ENCODE measurements at places on chromosomes 7 and 10. TPM values are rescaled to one million over a fixed set of nuclear protein-coding genes. Genes with fewer than 3 reads are reported as not detected.

- no peaks in the 10 kb centered on the region for H3K4me1 ChIP-seq
- H3K27me3 ChIP-seq, result no peaks in the 10 kb centered on the region
- no peak for DNase-seq
- H3K36me3 ChIP-seq, result peaks cover 5% of the 10 kb centered on the region
Measured at GRCh38 chr7:150415161-150416153, 35.0 kb upstream of the GIMAP8 start.

Gene NPC1L1
- 0.19 TPM for total RNA-seq

GRCh38 chr10:37495415-37495814, 362.0 kb downstream of the ZNF248 start:
- H3K4me3 ChIP-seq, result no peak overlapping the region
- no peak overlapping the region for H3K27ac ChIP-seq
- DNase-seq, result no peak
- no peaks in the 10 kb centered on the region for H3K36me3 ChIP-seq
- H3K4me1 ChIP-seq, result no peaks in the 10 kb centered on the region

- H3K27ac ChIP-seq, result no peak overlapping the region
- DNase-seq, result no peak
- no peaks in the 10 kb centered on the region for H3K36me3 ChIP-seq
- no peaks in the 10 kb centered on the region for H3K27me3 ChIP-seq
- no peak overlapping the region for H3K4me3 ChIP-seq
- peaks cover 5% of the 10 kb centered on the region for H3K4me1 ChIP-seq
Measured at GRCh38 chr10:10110844-10111490, 906.7 kb upstream of the CELF2 start.

Gene HOXA3
- not detected for total RNA-seq

- H3K36me3 ChIP-seq, result no peaks in the 10 kb centered on the region
- H3K4me1 ChIP-seq, result peaks cover 46% of the 10 kb centered on the region
- H3K4me3 ChIP-seq, result no peak overlapping the region
- H3K27me3 ChIP-seq, result no peaks in the 10 kb centered on the region
Measured at GRCh38 chr7:141691961-141692360, 10.0 kb downstream of the DENND11 start.

Gene MMS19
- total RNA-seq, result 42.7 TPM

- H3K36me3 ChIP-seq, result no peaks in the 10 kb centered on the region
- H3K27me3 ChIP-seq, result no peaks in the 10 kb centered on the region
- H3K4me1 ChIP-seq, result peaks cover 18% of the 10 kb centered on the region
- no peak for DNase-seq
- no peak overlapping the region for H3K27ac ChIP-seq
- H3K4me3 ChIP-seq, result no peak overlapping the region
Measured at GRCh38 chr7:43692582-43693373, 36.5 kb downstream of the COA1 start.

Gene NPSR1
- total RNA-seq, result not detected

- peak overlapping the region; percentile 76 for H3K27ac ChIP-seq
- H3K4me3 ChIP-seq, result peak overlapping the region; percentile 48
- H3K4me1 ChIP-seq, result peaks cover 59% of the 10 kb centered on the region
- no peak for DNase-seq
- no peaks in the 10 kb centered on the region for H3K27me3 ChIP-seq
Measured at GRCh38 chr10:18400201-18400905, 251.0 kb downstream of the NSUN6 start.

- H3K27ac ChIP-seq, result peak overlapping the region; percentile 25
- H3K4me3 ChIP-seq, result no peak overlapping the region
- no peak for DNase-seq
- H3K36me3 ChIP-seq, result no peaks in the 10 kb centered on the region
Measured at GRCh38 chr7:112223310-112223709, 16.8 kb downstream of the ZNF277 start.

GRCh38 chr10:114181971-114182370, 2.8 kb downstream of the TDRD1 start:
- H3K27ac ChIP-seq, result peak overlapping the region; percentile 66
- H3K27me3 ChIP-seq, result no peaks in the 10 kb centered on the region
- H3K4me3 ChIP-seq, result peak overlapping the region; percentile 43
- H3K4me1 ChIP-seq, result peaks cover 11% of the 10 kb centered on the region

- no peak overlapping the region for H3K27ac ChIP-seq
- H3K36me3 ChIP-seq, result no peaks in the 10 kb centered on the region
- H3K4me3 ChIP-seq, result no peak overlapping the region
- peaks cover 47% of the 10 kb centered on the region for H3K4me1 ChIP-seq
- H3K27me3 ChIP-seq, result no peaks in the 10 kb centered on the region
Measured at GRCh38 chr7:123752534-123752933, 3.7 kb upstream of the WASL start.

- peak overlapping the region; percentile 88 for H3K27ac ChIP-seq
- H3K27me3 ChIP-seq, result no peaks in the 10 kb centered on the region
- no peaks in the 10 kb centered on the region for H3K36me3 ChIP-seq
- H3K4me1 ChIP-seq, result peaks cover 33% of the 10 kb centered on the region
Measured at GRCh38 chr10:30583778-30584415, 45.7 kb downstream of the LYZL2 start.

GRCh38 chr10:127974911-127975310, 68.0 kb downstream of the PTPRE start:
- DNase-seq, result no peak
- no peaks in the 10 kb centered on the region for H3K36me3 ChIP-seq
- peaks cover 53% of the 10 kb centered on the region for H3K4me1 ChIP-seq
- H3K27ac ChIP-seq, result no peak overlapping the region

Gene ATOH7
- not detected for total RNA-seq

Gene ANKRD26
- total RNA-seq, result 14.0 TPM

Gene OR2F2
- not detected for total RNA-seq

- H3K27ac ChIP-seq, result no peak overlapping the region
- H3K4me3 ChIP-seq, result no peak overlapping the region
- H3K36me3 ChIP-seq, result no peaks in the 10 kb centered on the region
- H3K4me1 ChIP-seq, result peaks cover 25% of the 10 kb centered on the region
- DNase-seq, result no peak
- H3K27me3 ChIP-seq, result no peaks in the 10 kb centered on the region
Measured at GRCh38 chr7:124257638-124258308, 224.9 kb upstream of the TMEM229A start.

- no peaks in the 10 kb centered on the region for H3K36me3 ChIP-seq
- H3K27ac ChIP-seq, result no peak overlapping the region
- DNase-seq, result no peak
Measured at GRCh38 chr7:37732253-37732652, 48.7 kb downstream of the GPR141 start.

- no peak for DNase-seq
- H3K4me1 ChIP-seq, result no peaks in the 10 kb centered on the region
- no peaks in the 10 kb centered on the region for H3K27me3 ChIP-seq
- no peaks in the 10 kb centered on the region for H3K36me3 ChIP-seq
- no peak overlapping the region for H3K4me3 ChIP-seq
Measured at GRCh38 chr7:85343484-85343883, 156.6 kb upstream of the SEMA3D start.

DNA sequence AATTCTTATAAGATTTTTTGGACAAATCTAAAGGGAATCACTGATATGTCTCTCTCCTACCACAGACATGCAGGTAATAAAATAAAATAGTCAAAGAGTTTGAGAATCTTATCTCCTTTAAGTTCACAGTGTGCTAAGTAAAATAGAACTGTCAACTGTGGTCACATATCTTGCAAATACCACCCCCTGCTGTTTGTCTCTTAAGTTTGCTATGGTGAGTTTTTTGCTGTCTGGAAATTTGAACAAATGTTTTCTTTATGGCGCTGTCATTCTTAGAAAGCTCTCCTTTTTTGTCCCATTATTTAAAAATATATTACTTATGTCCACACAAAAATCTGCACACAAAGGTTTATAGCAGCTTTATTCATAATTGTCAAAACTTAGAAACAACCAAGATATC, 19.6 kb downstream of the GIMAP5 start:
- H3K27me3 ChIP-seq, result no peaks in the 10 kb centered on the region
- DNase-seq, result no peak
- no peaks in the 10 kb centered on the region for H3K36me3 ChIP-seq
- H3K4me1 ChIP-seq, result peaks cover 47% of the 10 kb centered on the region

DNA sequence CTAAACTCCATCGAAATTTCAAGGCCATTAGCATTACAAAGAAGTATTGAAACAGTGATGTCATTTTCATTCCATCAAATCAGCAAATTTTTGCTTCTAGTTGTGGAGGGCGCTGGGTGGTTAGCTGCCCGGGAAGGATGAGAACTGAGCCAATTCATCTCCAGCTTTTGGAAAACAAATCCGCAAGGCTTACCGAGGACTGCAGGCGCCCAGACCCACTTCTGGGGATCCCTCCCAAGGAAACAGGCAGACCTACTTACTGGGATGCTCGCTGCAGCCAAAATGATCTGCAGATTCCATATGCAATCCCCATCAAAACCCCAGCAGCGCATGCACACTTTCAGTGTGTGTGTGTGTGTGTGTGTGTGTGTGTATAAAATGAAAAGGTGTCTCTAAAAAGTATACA, 19.2 kb downstream of the TNRC18 start:
- DNase-seq, result no peak
- H3K36me3 ChIP-seq, result peaks cover 26% of the 10 kb centered on the region
- peaks cover 27% of the 10 kb centered on the region for H3K4me1 ChIP-seq
- no peak overlapping the region for H3K27ac ChIP-seq

DNA sequence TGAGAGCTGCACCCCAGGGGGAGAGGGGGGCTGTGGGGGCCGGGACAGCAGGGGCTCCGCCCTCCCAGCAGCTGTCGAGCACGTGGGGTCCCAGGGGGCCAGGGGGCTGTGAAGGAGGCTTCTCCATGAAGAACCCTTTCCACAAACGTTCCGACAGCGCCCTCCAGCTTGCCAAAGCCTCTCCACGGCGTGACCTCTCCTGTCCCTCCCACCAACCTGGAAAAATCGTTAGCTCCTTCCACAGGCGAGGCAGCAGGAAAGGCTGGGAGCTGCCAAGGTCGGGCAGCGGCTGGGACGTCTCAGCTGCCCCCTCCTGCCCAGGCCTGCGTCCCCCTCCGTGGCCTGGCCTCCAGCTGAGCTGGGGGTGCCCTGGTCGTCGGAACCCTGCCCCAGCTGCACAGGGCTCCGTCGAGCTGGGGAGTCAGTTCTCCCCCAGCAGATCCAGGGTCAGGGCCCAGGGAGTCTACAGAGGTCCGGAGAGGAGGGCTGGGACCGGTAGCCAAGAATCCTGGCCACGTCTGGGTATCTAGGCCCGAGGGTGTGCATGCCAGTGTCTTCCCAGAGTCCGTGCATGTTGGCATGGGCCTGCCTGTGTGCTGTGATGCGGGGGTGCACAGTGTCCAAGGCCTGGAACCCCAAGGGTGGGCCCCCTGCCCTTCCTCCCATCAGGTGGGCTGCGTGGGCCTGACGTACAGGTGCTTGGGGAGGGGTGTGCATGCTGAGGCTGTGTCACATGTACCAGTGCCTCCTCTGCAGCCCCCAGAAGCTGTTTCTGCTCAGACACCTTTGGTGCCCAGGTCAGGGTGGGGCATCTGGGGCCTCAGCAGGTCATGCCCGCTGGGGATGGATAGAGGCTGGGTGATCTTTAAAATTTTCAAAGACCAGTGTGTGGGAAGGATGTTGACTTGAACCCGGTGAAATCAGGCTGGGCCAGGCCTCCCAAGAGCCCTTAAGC, 66.5 kb downstream of the UNCX start:
- peaks cover 82% of the 10 kb centered on the region for H3K27me3 ChIP-seq
- no peaks in the 10 kb centered on the region for H3K4me1 ChIP-seq

- H3K27ac ChIP-seq, result peak overlapping the region; percentile 62
- H3K36me3 ChIP-seq, result no peaks in the 10 kb centered on the region
- H3K27me3 ChIP-seq, result no peaks in the 10 kb centered on the region
- peak; percentile 57 for DNase-seq
- H3K4me1 ChIP-seq, result peaks cover 16% of the 10 kb centered on the region
Measured at GRCh38 chr7:2248984-2249694, 7.1 kb downstream of the NUDT1 start.

GRCh38 chr10:20327954-20328353, 511.7 kb downstream of the PLXDC2 start:
- H3K36me3 ChIP-seq, result no peaks in the 10 kb centered on the region
- H3K27me3 ChIP-seq, result no peaks in the 10 kb centered on the region
- H3K4me1 ChIP-seq, result no peaks in the 10 kb centered on the region
- no peak overlapping the region for H3K4me3 ChIP-seq

GRCh38 chr10:24215196-24215595, 6.3 kb downstream of the KIAA1217 start:
- no peaks in the 10 kb centered on the region for H3K27me3 ChIP-seq
- H3K4me1 ChIP-seq, result peaks cover 78% of the 10 kb centered on the region
- peak overlapping the region; percentile 54 for H3K4me3 ChIP-seq
- H3K27ac ChIP-seq, result peak overlapping the region; percentile 90
- peaks cover 10% of the 10 kb centered on the region for H3K36me3 ChIP-seq
- no peak for DNase-seq

Gene ZNF655
- total RNA-seq, result 26.1 TPM

Gene NPFFR1
- total RNA-seq, result not detected

DNA sequence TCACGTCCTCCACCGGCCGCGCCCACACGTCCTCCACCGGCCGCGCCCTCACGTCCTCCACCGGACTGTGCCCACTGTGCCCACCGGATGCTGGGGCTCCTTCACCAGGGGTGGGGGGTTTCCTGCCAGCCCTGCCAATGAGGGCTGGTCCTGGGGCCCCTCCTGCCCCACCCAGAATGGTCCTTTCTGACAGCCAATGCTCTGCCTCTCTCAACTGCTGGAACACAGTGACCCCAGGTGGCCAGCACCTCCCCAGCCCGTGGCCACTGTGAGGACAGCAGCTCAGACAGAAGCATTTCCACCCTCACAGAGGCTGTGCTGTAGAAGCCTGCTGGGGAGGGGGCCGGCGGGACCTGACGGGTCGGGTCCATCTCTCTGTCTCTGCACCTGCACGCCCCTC, 90.1 kb upstream of the DNAAF5 start:
- no peaks in the 10 kb centered on the region for H3K36me3 ChIP-seq
- H3K4me3 ChIP-seq, result no peak overlapping the region
- DNase-seq, result no peak
- H3K4me1 ChIP-seq, result peaks cover under 1% of the 10 kb centered on the region
- no peak overlapping the region for H3K27ac ChIP-seq

DNA sequence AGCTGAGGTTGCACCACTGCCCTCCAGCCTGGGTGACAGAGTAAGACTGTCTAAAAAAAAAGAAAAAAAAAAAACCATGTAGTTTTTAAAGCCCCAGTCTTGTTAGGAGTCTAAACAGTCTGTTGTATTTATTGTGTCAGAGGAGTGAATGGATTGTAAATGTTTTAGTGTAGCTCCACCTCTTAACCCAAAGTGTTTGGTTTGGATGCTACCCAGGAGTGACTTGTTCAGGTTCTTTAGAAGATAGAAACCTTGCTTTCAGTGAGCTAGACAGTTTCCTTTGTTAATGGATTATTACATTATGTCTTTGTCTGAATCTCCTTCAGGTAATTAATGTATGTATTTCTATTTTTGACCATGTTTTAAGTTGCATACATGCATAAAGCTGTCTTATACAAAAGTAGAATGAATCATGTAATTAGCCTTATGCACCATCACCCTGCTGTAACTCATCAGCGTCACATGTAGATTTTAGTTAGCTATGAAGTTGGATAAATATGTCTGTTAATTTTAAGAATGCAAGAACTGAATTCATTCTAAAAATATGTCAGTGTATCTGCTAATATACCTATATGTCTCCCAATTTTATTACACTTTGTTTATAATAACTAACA, 97.7 kb downstream of the TAF3 start:
- no peak overlapping the region for H3K27ac ChIP-seq
- no peak for DNase-seq
- peaks cover 12% of the 10 kb centered on the region for H3K4me1 ChIP-seq
- H3K27me3 ChIP-seq, result no peaks in the 10 kb centered on the region
- H3K36me3 ChIP-seq, result no peaks in the 10 kb centered on the region
- no peak overlapping the region for H3K4me3 ChIP-seq

- H3K4me3 ChIP-seq, result no peak overlapping the region
- H3K27me3 ChIP-seq, result no peaks in the 10 kb centered on the region
- peak overlapping the region; percentile 24 for H3K27ac ChIP-seq
- DNase-seq, result no peak
- no peaks in the 10 kb centered on the region for H3K36me3 ChIP-seq
- peaks cover 56% of the 10 kb centered on the region for H3K4me1 ChIP-seq
Measured at GRCh38 chr10:51694086-51694768, 5.2 kb downstream of the CSTF2T start.
